ENCODE measurements at places on chromosomes 6 and 20. TPM values are rescaled to one million over a fixed set of nuclear protein-coding genes. Genes with fewer than 3 reads are reported as not detected.

C20orf202 gene
- 0.56 TPM for polyA plus RNA-seq

NT5DC1 gene
- 21.5 TPM for polyA plus RNA-seq

ARMH2 gene
- polyA plus RNA-seq: not detected

SRMS gene
- not detected for polyA plus RNA-seq

WFDC8 gene
- polyA plus RNA-seq: not detected

SH3BGRL2 gene
- polyA plus RNA-seq: 8.0 TPM

NEU1 gene
- 17.1 TPM for polyA plus RNA-seq

MYB gene
- polyA plus RNA-seq: 1.2 TPM
